ENCODE measurements at places on chromosomes 1 and 21. TPM values are rescaled to one million over a fixed set of nuclear protein-coding genes. Genes with fewer than 3 reads are reported as not detected.

MUTYH gene
- total RNA-seq, result 16.3 TPM

C1orf56 gene
- total RNA-seq, result 1.4 TPM

ZYG11A gene
- total RNA-seq, result 0.92 TPM

VANGL2 gene
- not detected for total RNA-seq

ASPM gene
- 27.8 TPM for total RNA-seq

PAQR6 gene
- 0.07 TPM for total RNA-seq

MYCL gene
- total RNA-seq, result 3.1 TPM

CCDC181 gene
- total RNA-seq, result 0.74 TPM

LPGAT1 gene
- total RNA-seq, result 36.3 TPM

All from pulmonary artery endothelial cell (primary cell).